ENCODE measurements at places on chromosomes 16 and 17. TPM values are rescaled to one million over a fixed set of nuclear protein-coding genes. Genes with fewer than 3 reads are reported as not detected.

DNA sequence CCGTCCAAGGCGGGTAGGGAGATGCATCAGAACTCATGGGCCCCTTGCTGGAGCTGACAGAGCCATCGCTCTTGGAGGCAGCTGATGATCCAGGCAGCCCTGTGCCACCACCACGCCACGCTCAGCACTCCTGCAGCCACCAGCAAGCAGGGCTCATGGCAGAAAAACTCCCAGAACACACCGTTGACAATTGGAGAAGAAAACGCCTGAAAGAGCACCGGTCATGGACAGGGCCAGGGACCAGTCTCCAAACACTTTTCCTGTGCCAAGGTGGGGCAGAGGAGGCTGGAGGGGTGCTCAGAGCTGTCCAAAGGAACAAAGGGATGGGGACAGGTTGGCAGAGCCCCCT is 132.2 kb downstream of the FOXL1 start:
- H3K27ac ChIP-seq: no peak overlapping the region
- H3K4me3 ChIP-seq: no peak overlapping the region
- no peaks in the 10 kb centered on the region for H3K27me3 ChIP-seq
- DNase-seq: no peak
- H3K36me3 ChIP-seq: no peaks in the 10 kb centered on the region

The ZNF205 gene
- total RNA-seq: 19.6 TPM

DNA sequence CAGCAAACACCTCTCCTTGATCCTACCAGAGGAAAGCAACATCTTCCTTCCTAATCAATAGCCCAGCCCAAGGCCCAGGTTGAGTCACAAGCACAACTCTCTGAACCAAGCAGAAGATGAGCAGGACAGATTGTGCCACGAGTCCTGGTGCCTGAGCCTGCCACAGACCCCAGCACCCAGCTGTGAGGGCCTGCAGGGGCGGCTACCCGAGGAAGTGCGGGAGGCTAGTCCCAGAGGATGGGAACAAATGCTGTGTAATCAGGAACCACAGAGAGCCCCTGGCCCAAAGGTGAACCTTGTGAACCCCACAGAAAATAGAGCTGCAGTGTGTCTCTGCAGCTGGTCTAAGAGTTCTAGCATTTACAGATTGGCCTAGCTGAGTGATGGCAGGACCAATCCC is 126.8 kb upstream of the HSBP1 start:
- H3K4me1 ChIP-seq: peaks cover 15% of the 10 kb centered on the region
- H3K27ac ChIP-seq: no peak overlapping the region
- H3K27me3 ChIP-seq: no peaks in the 10 kb centered on the region
- H3K36me3 ChIP-seq: no peaks in the 10 kb centered on the region

The KRTAP4-3 gene
- not detected for total RNA-seq

DNA sequence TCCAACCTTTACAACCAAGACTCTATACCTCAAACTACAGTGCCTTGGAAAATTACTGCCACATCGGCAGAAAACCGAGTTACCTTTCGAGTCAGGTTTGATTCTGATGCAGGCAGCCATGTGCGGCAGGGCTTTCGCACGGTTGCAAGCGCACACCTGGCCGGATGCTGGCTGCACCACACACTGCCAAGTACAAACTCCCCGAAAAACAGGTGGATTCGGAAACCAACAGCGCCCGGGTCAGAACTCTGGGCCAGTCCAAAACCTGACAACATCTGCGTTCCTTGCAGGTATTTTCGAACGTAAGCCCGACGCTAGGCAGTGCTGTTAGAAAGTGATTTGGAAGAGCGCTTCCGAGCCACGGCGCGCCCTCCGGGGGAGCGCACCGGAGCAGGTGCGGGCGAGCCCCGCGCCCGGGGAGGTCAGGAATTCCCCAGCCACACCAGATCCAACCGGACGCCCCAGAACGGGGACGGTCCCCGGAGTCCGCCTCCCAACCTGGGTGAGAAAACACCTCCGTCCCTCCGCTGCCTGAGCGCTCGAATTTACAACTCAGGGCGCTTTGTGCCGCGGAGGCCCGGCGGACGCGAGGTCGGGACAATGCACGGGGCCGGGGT is 1.2 kb downstream of the USP7 start:
- H3K4me1 ChIP-seq: peaks cover 50% of the 10 kb centered on the region
- peak overlapping the region; percentile 62 for H3K4me3 ChIP-seq
- H3K27ac ChIP-seq: no peak overlapping the region
- H3K27me3 ChIP-seq: peaks cover 30% of the 10 kb centered on the region
- no peaks in the 10 kb centered on the region for H3K36me3 ChIP-seq
- DNase-seq: peak; percentile 64

The PLA2G10 gene
- not detected for total RNA-seq

Measured in neural progenitor cell (in vitro differentiated cells).